ENCODE measurements at places on chromosomes 7 and 10.

- no peak for DNase-seq
Measured at GRCh38 chr7:136086712-136087111, 109.6 kb upstream of the MTPN start.

- no peak for DNase-seq
Measured at GRCh38 chr10:11143242-11143641, 125.6 kb downstream of the CELF2 start.

DNA sequence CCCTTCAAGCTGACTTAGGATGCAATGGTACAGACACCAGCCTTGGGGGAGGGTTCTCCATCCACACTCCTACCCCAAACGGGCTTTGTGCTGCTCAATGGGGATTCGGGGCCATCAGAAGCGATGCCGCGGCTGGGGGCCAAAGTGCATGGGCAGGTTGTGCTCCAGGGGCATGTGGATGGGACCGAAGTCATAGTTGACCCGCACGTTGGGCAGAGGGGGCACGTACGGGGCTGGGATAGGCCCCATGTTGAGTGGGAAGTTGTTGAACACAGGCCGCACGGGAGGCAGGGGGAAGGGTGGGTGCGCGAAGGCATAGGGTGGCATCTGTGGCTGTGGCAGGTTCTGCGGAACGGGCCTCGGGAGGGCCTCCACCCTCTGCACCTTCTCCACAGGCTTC is 158.7 kb downstream of the RNF216 start:
- DNase-seq, result no peak

DNA sequence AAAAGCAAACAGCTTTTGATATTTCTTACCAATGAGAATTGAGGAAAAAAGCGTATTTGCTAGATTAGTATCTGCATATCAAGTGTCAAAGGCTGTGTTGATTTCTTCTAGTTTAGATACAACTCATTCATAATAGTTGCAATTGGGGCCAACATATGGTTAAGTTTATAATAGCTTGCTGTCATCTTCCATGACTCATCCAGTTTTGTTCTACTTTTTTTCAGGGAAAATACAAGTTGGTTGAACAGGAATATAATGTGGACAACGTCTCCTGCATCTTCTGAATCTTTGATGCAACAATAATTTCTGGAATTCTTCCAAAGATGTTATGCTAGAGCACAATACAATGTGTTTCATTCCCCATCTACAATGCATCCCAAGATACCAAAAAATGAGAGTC is 182.0 kb downstream of the THSD7A start:
- no peak for DNase-seq

- DNase-seq, result no peak
Measured at GRCh38 chr10:61900829-61901792, at the start of gene ARID5B. Gene ARID5B, plus strand, starts transcription at chr10:61901699. Its CDS starts 11 bp downstream, at chr10:61901710.

GRCh38 chr10:123057968-123058367 is 49.2 kb downstream of the ACADSB start:
- no peak for DNase-seq

DNA sequence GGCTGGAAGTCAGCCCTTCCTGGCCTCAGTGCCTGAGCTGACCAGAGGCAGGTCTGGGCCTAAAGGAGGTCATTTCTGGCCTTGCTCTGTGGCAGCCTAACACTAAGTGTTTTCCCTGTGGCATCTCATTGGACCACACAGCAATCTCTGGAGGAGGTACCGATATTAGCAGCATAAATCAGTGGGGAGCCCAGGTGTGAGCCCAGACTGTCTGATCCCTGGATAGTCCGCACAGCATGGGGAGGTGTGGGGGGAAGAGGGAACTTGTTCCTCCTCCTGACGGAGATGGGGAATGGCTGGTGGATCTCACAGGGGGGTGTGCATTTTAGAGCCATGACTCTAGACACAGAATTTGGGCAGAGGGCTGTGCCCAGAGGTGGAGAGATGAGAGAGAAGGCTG is 11.0 kb upstream of the PPIF start:
- DNase-seq, result no peak

DNA sequence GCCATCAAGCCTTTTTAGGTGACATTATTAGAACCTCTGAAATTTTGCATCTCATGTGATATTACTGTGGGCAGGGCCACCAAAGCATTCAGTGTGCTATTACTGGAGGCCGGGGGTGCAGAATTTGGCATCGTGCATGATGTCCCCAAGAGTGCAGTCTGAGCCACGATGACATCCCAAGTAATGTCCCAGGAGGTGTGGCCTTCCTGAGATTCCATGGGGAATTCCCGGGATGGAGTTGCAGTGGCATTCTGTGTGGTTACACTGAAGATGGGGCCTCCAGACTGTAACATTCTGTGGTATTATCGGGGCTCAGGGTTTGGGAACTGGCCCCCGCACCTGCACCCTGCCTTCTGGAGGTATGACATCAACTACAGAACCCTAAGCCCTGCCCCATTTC is 9.1 kb downstream of the LDB3 start:
- DNase-seq, result no peak

- DNase-seq, result no peak
Measured at GRCh38 chr10:68501691-68502090, 25.6 kb downstream of the SLC25A16 start.

DNA sequence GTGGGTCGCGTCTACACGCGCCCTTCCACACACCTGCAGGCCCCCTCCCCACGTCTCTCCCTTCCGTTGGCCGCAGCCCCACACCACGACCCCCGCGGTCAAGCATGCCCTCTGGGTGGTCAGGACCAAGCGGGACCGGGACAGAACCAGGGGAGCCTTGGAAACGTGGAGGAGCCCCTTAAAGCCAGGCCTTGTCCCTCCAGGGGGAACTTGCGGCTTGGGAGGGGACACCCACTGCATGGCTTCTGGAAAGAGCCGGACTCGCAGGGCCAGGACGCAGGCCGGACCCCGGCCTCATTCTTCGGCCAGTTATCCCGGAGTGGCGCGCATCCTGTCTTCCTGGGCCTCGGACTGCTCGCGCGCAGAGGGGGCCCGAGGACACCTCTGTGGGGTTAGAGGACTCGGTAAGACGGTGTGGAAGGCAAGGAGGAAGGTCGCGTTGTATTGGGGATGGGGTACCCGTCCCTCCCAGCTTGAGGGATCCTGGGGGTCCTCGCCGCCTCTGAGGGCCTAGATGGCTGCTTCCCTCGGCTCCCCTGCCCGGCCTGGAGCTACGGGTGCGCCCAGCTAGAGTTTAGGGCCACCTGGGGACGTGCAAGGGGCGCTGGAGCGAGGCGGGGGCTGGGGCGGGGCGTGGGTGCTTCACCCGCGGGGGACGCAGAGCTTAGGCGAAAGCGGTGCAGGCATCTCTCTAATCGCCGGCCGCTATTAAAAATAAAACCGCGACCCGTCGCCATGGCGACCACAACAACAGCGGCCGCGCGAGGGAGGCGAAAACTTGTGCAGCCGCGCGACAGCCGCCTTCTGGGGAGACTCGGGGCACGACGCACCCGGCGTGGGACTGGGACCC is 1.8 kb upstream of the PDGFA start:
- DNase-seq, result no peak

DNA sequence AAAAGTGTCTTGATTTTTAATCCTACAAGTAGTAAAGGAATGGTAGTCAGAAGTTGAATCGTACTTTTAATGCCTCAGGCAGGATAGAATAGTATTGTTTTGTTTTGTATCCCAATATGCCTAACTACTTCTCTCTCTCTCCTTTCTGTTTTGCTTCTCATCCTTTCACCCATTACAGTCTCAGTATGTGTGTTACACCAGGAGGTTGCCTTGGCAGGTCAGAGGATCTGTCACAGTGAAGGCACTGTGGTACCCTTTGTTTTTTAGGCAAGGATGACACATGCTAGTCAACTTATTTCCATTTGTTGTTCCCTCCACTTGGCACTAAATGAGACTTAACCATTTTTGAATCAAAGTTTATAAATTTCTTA is 94.4 kb downstream of the MAPK8 start:
- no peak for DNase-seq

- no peak for DNase-seq
Measured at GRCh38 chr10:13376297-13376696, 28.2 kb upstream of the SEPHS1 start.

DNA sequence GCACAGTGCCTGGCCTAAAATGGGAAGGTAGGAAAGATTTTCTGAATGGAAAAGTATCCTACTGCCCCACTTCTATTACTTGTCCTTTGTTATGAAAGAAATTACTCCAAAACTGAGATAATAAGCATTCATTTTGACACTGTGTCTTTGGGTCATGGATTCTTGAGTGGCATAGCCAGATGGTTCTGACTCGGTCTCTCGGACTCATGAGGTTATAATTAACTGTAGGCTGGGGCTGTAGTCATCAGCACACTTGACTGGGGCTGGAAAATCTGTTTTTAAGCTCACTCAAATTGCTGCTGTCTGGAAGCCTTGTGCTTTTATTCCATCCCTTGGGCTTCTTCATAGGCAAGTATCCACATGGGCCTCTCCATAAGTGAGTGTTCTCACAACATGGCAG is 160.5 kb downstream of the VTI1A start:
- no peak for DNase-seq

DNA sequence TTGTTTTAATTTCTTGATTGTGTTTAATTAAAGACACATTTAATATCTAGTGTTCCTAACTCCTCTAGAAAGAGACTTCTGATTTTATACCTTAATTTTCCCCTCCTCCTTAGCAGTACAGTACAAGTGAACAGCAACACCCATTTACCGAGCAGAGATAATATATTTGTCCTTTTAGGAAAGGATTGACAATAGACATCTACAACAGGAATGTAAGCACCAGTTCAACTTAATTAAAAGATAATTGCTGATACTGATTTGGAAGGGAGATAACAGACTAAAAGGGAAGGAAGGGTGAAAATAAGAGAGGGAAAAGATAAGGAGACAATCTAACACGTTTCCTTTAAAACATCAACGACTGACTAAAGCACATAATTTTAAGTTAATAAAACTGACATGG is 119.3 kb downstream of the SRPK2 start:
- no peak for DNase-seq

DNA sequence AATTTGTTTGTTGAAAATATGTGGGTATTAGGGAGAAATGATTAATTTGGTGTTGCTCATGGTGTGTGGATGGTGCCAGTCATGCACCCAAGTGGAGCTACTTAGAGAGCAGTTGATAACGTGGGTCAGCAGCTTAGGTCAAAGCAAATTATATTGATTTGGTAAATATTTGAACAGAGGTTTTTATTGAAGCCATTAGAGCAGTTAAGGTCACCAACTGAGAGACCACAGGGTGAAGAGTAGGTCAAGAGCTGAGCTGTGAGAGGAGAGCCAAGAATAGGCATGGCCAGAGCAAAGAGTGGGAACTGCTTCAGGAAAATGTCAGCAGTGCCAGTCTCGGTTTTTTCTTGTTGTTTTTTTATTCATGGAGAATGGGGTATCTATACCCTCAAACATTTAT is 97.9 kb downstream of the TMEM168 start:
- DNase-seq, result no peak

- DNase-seq, result no peak
Measured at GRCh38 chr10:92569071-92569470, 4.8 kb downstream of the IDE start.

DNA sequence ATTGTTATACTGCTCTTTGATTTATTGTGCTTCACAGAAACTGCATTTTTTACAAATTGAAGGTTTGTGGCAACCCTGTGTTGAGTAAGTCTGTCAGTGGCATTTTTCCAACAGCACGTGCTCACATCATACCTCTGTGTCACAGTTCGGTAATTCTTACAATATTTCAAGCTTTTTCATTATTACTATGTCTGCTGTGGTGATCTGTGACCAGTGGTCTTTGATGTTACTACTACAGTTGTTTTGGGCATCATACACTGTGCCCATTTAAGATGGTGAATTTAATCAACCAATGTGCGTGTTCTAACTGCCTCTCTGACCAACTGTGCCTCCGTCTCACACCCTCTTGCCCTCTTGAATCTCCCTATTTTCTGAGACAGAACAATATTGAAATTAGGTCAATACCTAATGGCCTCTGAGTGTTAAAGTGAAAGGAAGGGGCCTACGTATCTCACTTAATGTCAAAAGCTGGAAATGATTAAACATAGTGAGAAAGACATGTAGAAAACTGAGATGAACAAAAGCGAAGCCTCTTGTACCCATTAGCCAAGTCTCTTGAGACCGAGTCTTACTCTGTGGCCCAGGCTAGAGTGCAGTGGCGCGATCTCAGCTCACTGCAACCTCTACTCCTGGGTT is 20.2 kb upstream of the ASL start:
- DNase-seq, result no peak

DNA sequence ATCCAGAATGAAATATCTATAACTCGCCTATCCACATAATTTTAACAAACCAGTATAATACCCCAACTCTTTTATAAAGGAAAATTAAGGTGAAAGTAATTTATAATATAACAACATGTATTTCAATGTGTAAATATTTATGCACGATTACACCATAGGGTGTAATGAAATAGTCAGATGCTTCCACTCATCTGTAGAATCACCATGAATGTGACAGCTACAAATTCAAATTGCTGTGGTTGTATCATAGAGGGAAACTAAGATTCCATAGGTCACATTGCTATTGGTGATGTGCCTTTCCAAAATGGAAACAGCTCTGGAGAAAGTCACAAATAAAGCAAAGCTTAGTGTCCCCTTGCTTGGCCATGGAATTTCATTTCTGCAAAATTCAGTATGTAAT is 95.7 kb downstream of the CPED1 start:
- DNase-seq, result no peak

DNA sequence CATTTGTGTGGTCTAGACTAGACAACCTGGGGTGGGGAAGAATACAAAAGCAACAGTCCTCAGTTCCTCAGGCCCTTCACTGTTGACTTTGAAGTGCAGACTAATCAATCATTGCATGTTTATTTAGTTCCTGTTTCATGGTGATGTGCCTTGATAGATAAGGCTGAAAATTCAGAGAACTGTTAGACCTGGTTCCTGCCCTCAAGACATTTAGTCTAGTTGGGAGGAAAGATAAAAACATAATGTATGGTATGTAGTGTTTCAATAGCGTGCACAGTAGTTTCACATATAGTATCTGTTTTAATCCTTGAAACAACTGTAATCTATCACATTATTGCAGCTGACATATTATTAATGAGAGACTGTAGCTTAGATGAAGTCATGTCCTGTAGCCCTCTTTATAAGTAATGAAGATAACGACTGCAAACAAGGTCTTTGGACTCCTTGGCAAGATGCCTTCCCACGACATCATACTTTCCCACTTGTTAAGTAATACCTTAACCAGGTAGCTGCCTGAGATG is 124.0 kb downstream of the CELF2 start:
- no peak for DNase-seq

DNA sequence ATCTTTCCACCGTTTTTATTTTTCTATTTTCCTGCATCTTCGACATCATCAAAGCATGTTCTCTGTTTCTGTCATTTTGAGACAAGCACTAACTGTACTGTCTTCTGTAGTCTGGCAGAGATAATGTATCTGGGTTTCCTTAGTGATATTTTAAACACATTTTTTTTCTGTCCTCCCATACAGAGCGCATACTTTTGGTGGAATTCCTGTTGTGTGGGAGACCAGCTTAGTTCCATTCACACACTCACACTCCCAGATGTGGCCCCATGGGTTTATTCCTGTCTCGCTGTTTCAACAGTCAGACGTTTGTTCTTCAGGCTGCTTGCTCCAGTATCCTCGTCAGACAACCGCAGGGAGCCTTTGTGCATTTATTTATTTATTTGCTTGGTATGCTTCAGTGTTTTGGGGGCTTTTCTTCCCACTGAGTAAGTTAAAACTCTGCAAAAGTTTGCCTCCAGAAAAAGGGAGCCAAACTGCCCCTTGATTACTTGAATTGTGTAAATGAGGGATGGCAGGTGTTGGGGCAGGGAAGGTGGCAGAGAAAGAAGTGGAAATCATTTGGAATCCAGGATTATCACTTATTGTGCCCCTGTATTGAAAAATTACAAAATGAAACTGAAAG is 456.8 kb upstream of the KLF6 start:
- DNase-seq, result no peak

GRCh38 chr10:110516815-110517492 is 19.2 kb downstream of the DUSP5 start:
- no peak for DNase-seq

GRCh38 chr10:62011558-62011957 is 110.1 kb downstream of the ARID5B start:
- no peak for DNase-seq
